ENCODE measurements at places on chromosomes 5 and 9.

- DNase-seq, result peak; percentile 3
Measured at GRCh38 chr5:171897231-171897630, 109.2 kb downstream of the FBXW11 start.

- DNase-seq, result no peak
Measured at GRCh38 chr5:180718810-180719453, 20.9 kb downstream of the OR2Y1 start.

GRCh38 chr5:37940931-37941623 lies 101.2 kb upstream of the GDNF start:
- DNase-seq, result no peak

DNA sequence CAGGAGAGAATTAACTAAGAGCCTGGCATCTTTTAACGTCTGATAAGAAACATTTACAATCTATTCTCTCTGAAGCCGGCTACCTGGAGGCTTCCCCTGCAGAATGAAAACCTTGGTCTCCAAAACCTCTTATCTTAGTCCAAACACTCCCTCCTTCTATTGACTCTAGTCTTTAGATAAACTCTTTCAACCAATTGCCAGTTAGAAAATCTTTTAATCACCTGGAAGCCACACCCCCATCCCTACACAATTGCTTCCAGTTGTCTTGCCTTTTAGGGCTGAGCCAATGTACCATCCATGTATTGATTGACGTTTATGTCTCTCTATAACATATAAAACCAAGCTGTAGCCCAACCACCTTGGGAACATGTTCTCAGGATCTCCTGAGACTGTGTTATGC lies 1343.1 kb upstream of the C9orf72 start:
- DNase-seq, result no peak

DNA sequence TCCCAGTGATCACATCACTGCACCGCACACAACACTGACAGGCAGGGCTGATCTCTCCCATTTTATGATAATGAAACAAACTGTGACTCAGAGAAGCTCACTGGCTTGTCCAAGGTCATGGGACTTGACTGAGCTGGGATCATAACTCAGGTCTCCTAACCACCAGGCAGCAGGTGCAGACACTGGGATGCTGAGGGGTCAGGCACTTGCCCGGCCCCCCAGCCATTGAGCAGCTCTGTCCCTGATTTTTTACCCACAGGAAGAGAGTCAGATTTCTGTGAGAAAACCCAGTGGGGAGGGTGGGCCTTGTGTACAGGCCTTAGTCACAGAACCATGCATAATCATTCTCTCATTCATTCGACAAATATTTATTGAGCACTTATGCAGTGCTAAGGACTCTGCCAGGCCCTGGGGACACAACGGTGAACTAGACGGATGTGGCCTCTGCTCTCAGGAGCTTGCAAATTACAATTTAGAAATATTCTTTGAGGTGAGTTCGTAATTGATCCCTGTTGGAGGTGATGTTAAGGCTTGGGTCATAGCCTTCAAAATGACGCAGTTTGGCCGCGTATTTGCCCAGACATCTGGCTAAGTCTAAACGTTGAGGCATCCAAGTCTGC lies 54.5 kb upstream of the TGFBR1 start:
- DNase-seq, result no peak

DNA sequence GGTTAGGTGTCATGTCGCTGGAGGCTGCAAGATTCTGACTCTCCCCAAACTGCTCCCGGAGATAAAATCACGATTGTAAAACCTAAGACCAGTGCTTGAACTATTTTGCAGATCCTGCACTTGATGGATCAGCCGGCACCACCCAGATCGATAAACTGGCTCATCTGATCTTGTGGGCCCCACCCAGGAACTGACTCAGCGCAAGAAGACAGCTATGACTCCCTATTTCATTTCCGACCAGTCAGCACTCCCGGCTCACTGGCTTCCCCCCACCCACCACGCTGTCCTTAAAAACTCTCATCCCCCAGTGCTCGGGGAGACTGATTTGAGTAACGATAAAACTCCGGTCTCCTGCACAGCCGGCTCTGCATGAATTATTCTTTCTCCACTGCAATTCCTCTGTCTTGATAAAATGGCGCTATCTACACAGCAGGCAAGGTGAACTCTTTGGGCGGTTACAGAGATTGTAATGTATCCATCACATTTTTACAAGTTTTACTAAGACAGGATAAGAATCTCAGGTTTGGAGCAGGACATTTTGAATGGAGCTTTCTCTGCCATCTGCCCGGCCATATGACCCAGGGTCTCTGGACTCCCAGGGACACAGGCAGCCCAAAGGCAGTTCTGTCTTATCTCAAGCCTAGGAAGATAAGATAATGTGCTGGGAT lies 10.6 kb upstream of the PPP1R26 start:
- DNase-seq, result no peak

- DNase-seq, result no peak
Measured at GRCh38 chr9:128099231-128099931, 28.1 kb downstream of the PTGES2 start.
